Aorta (tissue), 5 donors: ENCODE measurements at places on chromosomes 7 and 10. TPM values are rescaled to one million over a fixed set of nuclear protein-coding genes. Genes with fewer than 3 reads are reported as not detected.

AKAP9 gene
- 81.2 TPM for total RNA-seq

GTF2IRD1 gene
- total RNA-seq: 11.5 TPM

GDF10 gene
- total RNA-seq: 3.8 TPM

AKR1C8 gene
- not detected for total RNA-seq

ZNF425 gene
- 1.3 TPM for total RNA-seq

ELMO1 gene
- 38.8 TPM for total RNA-seq

NUTM2A gene
- total RNA-seq: 0.66 TPM

ERCC6 gene
- 36.2 TPM for total RNA-seq

DIP2C gene
- 40.2 TPM for total RNA-seq

TMEM26 gene
- total RNA-seq: 0.62 TPM

MRPS16 gene
- 41.9 TPM for total RNA-seq

RASA4B gene
- total RNA-seq: 44.1 TPM

SPOCK2 gene
- total RNA-seq: 7.3 TPM

PTPN12 gene
- 96.5 TPM for total RNA-seq

MMRN2 gene
- total RNA-seq: 85.6 TPM

CRHR2 gene
- total RNA-seq: 0.23 TPM

VDAC2 gene
- 108 TPM for total RNA-seq

ENTPD1 gene
- 77.8 TPM for total RNA-seq

CDK14 gene
- total RNA-seq: 53.6 TPM

ACHE gene
- total RNA-seq: 2.0 TPM

ASL gene
- 29.1 TPM for total RNA-seq

TRIM50 gene
- total RNA-seq: not detected
